ENCODE measurements at places on chromosomes 5 and 9. TPM values are rescaled to one million over a fixed set of nuclear protein-coding genes. Genes with fewer than 3 reads are reported as not detected.

Gene MARCHF11
- not detected for total RNA-seq

Gene RNF224
- total RNA-seq: 2.7 TPM

Gene SH3GL2
- not detected for total RNA-seq

Gene TAF11L7
- total RNA-seq: not detected

Gene ADCY2
- total RNA-seq: 0.12 TPM

Gene HSPA4
- 107 TPM for total RNA-seq

Gene WASHC1
- 11.2 TPM for total RNA-seq

Gene ADAM19
- 2.2 TPM for total RNA-seq

Gene TENT4A
- total RNA-seq: 13.0 TPM

Gene CCDC192
- total RNA-seq: not detected

Gene CSF1R
- 2.7 TPM for total RNA-seq

Gene EQTN
- not detected for total RNA-seq

Gene PCDHB4
- 0.52 TPM for total RNA-seq

Gene CER1
- not detected for total RNA-seq

Gene MYMK
- not detected for total RNA-seq

Gene RANBP17
- 0.56 TPM for total RNA-seq

Gene PCDHGA8
- total RNA-seq: 0.64 TPM

Gene GAS1
- total RNA-seq: 2.4 TPM

Gene GPX3
- 125 TPM for total RNA-seq

Gene MLANA
- total RNA-seq: not detected

Gene SARDH
- 0.12 TPM for total RNA-seq

Gene RASGRF2
- total RNA-seq: 1.1 TPM

Gene LECT2
- not detected for total RNA-seq

Gene PCDHGB4
- total RNA-seq: 2.8 TPM

Gene FOXE1
- 7.6 TPM for total RNA-seq

Gene SEMA6A
- total RNA-seq: 6.1 TPM

Gene TCERG1
- 32.6 TPM for total RNA-seq

Gene KIAA1958
- total RNA-seq: 3.9 TPM

Gene CDC25C
- total RNA-seq: 2.7 TPM

Gene IFNA13
- not detected for total RNA-seq

Gene ADAMTS13
- 0.92 TPM for total RNA-seq

Gene DOLK
- total RNA-seq: 9.2 TPM

Gene C5orf52
- not detected for total RNA-seq

Gene PCDHB6
- 0.16 TPM for total RNA-seq

Gene MAST4
- 106 TPM for total RNA-seq

Gene GALNT12
- total RNA-seq: 16.6 TPM

Gene C9orf50
- not detected for total RNA-seq

Gene ECSCR
- total RNA-seq: 5.0 TPM

Gene ZFR
- total RNA-seq: 32.9 TPM

Gene HACD4
- 1.6 TPM for total RNA-seq

Gene ACOT12
- total RNA-seq: not detected

Gene GDNF
- total RNA-seq: 0.80 TPM

Gene FOXD4L6
- total RNA-seq: not detected

Gene SPINK4
- total RNA-seq: not detected

Gene SPATA31E1
- not detected for total RNA-seq

Gene FBP1
- total RNA-seq: 1.2 TPM

Gene FCN1
- total RNA-seq: 0.12 TPM

Gene SPRY4
- 2.6 TPM for total RNA-seq

Gene CAMK4
- 1.6 TPM for total RNA-seq

Gene ABCA1
- total RNA-seq: 23.9 TPM

Gene COL23A1
- 0.32 TPM for total RNA-seq

Gene NME5
- 0.44 TPM for total RNA-seq

Gene CEL
- 2.4 TPM for total RNA-seq

Gene DHX29
- total RNA-seq: 18.2 TPM

Gene IL4
- total RNA-seq: not detected

Gene ZFP37
- total RNA-seq: 1.1 TPM

Gene ANKRD34B
- total RNA-seq: not detected

Gene IFNK
- not detected for total RNA-seq

Gene DDX4
- not detected for total RNA-seq

Gene EGFLAM
- 0.68 TPM for total RNA-seq
